ENCODE measurements at places on chromosomes 5 and 9.

DNA sequence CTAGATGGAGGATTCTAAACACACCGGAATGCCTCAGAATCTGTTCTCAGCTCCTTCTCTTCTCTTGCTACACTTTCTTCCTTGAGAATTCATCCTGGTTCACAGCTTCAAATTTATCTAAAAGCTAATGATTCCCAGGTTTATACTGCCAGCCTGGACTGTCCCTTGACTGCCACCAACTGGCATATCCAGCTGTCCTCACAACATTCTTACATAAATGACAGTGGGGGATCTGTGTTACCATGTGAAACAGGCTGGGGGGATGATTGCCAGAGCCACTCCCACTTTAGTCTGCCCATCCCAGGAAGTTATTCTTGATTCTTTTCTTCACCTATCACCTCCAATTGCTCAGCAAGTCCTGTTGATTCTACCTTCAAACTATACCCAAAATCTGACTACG, 27.2 kb upstream of the ZFR start:
- no peaks in the 10 kb centered on the region for H3K27me3 ChIP-seq
- H3K4me3 ChIP-seq = no peak overlapping the region
- DNase-seq = no peak
- no peak overlapping the region for H3K27ac ChIP-seq

- no peak for DNase-seq
- no peak overlapping the region for H3K4me3 ChIP-seq
- no peaks in the 10 kb centered on the region for H3K27me3 ChIP-seq
- no peaks in the 10 kb centered on the region for H3K36me3 ChIP-seq
Observed at GRCh38 chr5:61228691-61229280, 66.5 kb upstream of the SMIM15 start.

GRCh38 chr5:59845730-59846129, 47.8 kb downstream of the PDE4D start:
- no peaks in the 10 kb centered on the region for H3K27me3 ChIP-seq
- no peaks in the 10 kb centered on the region for H3K36me3 ChIP-seq
- no peak overlapping the region for H3K27ac ChIP-seq
- DNase-seq = no peak
- no peaks in the 10 kb centered on the region for H3K4me1 ChIP-seq
- H3K4me3 ChIP-seq = no peak overlapping the region

- no peak for DNase-seq
- H3K27ac ChIP-seq = no peak overlapping the region
- H3K4me1 ChIP-seq = no peaks in the 10 kb centered on the region
Observed at GRCh38 chr5:125390326-125390725, 643.9 kb upstream of the ZNF608 start.

DNA sequence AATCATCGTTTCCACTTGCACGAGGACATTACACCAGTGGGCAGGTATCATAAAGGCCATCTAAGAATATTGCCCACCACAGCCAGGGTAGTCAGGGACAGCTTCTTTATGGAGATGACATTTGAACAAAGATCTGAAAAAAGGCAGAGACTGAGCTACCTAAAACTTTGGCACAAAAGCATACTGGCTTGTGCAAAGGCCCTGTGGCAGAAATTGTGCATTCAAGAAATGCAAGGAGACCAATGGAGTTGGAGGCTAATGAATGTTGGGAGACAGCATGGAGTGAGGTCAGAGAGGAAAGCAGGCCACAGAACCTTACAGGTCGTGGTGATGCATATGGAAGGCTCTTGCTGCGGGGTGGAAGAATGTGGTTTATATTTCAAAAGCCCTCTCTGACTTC, 578.5 kb downstream of the BNC2 start:
- H3K4me3 ChIP-seq = no peak overlapping the region
- H3K36me3 ChIP-seq = no peaks in the 10 kb centered on the region
- DNase-seq = no peak
- no peak overlapping the region for H3K27ac ChIP-seq
- H3K4me1 ChIP-seq = no peaks in the 10 kb centered on the region
